GM12891 (cell line): ENCODE measurements at places on chromosomes 16 and 17.

- no peak for DNase-seq
Measured at GRCh38 chr17:3704931-3705717, 9.2 kb upstream of the P2RX5 start.

DNA sequence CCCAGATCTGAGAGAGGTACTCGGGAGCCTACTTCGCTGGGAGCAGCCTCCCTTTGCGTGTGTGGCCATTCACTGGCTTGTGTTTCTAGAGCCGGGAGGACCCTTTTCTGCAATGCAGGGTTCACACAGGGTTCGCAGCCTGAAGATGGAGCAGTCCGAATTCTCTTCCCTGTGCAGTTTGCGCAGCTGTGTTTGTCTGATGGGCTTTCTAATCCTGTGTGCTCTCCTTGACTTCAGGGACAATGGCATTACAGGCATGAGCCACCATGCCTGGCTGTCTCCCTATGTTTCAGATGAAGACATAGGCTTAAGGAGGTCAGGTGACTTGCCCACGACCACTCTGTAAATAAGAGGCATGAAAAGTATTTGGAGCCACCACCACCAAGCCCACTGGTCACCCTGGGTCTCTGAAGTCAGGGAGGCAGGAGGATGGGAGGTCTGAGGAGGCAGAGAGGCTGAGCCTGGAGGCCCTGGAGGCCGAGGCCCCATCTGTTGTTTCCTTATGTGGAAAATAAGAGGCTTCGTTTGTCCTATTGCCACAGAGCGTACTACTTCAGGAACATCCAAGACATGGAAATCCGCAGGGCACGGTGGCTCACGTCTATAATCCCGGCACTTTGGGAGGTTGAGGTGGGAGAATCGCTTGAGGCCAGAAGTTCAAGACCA, 5.0 kb upstream of the STH start:
- DNase-seq = no peak

DNA sequence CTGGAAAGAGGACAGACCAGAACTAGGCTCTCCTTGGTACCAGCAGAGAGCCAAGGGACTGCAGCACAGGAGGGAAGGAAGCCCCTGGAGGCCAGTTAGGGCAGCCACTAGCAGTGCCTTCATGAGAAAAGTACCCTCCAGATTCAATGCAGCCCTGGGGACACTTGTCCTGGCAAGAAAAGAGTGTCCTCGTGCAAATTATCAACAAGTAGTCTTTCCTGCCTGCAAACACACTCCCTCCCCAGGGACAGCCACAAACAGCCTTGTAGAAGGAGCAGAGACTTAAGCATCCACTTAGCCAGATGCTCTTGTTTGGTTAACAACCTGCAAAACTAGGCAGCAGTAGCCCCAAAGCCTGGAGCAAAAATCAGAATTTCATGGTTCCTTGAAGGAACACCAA, 24.3 kb downstream of the CENPV start:
- no peak for DNase-seq

- no peak for DNase-seq
Measured at GRCh38 chr17:15341385-15341849, at the start of gene TEKT3. Gene TEKT3, minus strand, starts transcription at chr17:15341597. Its CDS starts 10,012 bp downstream, at chr17:15331585.

- DNase-seq = no peak
Measured at GRCh38 chr16:23479138-23479537, 26.1 kb upstream of the COG7 start.

DNA sequence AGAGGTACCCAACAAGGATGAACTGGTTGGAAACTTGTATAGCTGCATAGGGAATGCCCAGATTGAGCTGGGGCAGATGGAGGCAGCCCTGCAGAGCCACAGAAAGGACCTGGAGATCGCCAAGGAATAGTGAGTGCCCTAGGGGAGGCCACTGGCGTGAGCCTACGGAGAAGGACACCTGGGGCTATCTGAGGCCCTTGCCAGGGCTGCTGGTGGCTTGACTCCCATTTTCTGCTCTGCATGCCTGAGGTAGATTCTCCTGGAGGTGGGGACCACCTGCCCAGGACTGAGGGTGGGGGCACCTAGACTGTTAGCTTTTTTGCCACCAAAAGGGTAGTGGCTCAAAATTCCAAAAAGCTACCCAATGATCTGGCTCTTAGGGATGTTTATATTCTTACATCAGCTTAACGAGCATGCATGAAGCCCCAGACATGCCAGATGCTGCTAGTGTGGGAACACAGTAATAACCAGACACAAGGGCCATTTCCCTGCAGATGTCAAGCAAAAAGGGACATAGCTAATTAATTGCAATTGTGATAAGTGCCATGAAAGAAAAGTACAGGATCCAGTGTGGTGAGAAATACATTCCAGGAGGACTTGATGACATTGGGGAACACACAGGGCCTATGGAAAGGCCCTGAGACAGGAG, 8.8 kb downstream of the ODAD4 start:
- DNase-seq = no peak

GRCh38 chr16:12057266-12057665, 80.7 kb downstream of the SNX29 start:
- DNase-seq = no peak

DNA sequence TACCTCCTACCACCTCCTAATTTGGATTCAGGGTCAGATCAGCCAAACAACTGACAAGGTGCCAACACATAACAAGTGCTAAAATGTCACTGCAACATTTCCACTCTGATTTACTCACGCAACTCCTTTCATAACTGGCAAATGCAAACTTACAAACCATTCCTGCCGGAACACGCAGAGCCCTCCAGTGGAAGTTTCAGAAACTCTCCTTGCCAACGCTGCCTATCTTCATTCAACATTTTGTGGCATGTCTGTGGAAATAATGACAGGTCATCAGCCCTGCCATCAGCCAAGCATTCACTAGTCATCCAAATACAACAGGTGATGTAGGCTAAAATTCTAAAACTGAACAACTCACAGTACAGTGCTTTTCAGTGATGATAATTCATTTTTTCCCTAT, 37.7 kb upstream of the OR3A1 start:
- DNase-seq = no peak

- no peak for DNase-seq
Measured at GRCh38 chr16:88465387-88465983, 12.4 kb downstream of the ZFPM1 start.

DNA sequence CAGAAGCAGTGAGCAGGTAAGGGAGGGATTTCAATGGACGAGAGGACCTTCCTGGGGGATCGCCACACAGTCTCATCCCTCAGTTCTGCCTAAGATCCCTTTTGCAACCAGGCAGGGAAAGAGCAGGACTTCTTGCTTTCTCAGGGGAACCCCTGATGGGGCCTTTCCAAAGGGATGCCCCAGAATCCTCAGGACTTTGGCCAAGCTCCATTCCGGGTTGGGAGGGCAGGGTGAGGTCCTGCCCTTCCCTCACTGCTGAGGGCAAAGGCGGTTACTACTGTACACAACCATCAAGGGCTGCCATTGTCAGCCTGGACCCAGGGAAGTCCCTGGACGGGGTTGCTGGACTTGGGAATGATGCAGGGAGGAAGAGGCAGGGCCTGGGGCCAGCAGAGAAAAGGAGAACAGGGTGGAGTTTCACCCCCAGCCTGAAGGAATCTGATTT, 9.7 kb downstream of the PRR29 start:
- DNase-seq = no peak

DNA sequence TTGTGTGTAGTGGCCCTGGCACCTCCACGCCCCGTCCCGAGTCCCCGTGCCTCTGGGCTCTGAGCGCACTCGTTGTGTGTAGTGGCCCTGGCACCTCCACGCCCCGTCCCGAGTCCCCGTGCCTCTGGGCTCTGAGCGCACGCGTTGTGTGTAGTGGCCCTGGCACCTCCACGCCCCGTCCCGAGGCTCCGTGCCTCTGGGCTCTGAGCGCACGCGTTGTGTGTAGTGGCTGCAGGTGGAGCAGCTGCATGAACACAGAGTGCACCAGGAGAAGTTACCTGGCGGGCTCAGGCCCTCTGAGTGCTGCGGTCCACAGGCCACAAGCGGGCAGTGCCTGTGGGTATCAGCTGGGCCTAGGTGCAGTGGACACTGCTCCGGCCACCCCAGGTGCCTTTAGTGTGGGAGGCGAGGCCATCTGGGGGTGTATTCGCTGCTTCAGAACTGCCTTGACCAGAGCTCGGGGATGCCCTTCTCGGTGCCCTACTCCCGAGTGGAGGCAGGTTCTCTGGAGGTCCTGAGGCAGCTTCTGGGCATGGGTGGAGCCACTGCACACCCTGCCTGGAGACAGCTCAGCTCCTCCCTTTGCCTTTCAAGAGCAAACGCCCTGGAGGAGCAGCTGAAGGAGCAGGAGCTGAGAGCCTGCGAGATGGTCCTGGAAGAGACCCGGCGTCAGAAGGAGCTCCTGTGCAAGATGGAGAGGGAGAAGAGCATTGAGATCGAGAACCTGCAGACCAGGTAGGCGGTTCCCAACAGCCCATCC, 17.3 kb upstream of the CAPN15 start:
- no peak for DNase-seq

GRCh38 chr17:29181226-29181625, 1.0 kb upstream of the MYO18A start:
- no peak for DNase-seq

DNA sequence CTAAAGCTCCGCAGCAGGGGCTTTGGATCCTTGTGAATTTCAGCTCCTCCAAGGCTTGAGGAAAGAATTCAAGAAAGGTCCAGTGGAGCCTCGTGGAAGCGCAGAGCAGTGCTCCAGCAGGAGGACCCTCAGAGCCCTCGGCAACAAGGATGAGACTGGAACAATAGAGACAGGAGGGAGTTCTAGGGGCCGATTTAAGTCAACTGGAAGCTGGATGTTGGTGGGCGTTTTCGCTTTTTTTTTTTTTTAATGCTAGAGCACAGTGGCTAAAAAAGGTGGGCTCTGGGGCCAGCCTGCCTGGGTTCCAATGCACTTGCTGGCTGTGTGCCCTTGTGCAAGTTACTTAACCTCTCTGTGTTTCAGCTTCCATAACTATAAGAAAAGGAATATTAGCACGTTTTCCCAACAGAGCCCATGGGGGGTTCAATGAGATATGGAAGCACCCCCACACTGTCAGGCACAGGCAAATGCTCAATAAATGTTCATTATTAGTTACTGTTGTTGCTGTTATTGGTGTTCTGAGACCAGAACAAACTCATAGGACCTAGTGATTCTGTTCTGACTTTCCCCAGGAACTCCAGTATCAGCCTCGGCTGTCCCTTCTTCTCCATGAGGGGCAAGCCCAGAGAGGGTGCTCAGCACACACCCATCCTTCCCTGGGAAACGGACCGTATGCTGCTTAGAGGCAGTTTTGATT, 5.3 kb upstream of the CBX8 start:
- no peak for DNase-seq

- DNase-seq = no peak
Measured at GRCh38 chr17:45293413-45294211, 23.2 kb downstream of the MAP3K14 start.

DNA sequence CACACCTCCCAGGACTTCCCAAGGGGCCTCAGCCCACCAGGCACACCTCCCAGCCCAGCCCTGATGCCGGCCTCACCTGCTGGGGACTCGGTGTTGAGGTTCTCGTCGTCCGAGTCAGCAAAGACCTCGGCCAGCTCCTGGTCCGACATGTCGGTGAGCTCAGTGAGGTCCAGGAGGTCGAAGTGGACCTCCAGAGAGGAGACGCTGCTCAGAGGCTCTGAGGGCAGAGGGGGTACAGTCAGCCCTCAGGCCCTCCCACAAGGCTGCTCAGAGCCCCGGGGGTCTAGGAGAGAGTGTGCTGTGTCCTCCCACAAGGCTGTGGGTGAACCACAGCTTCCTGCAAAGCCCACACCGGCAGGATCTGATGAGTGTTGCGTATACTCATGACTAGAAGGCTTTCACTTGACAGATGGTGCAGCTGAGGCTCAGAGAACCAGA, 10.5 kb downstream of the DBNDD1 start:
- peak; percentile 78 for DNase-seq

DNA sequence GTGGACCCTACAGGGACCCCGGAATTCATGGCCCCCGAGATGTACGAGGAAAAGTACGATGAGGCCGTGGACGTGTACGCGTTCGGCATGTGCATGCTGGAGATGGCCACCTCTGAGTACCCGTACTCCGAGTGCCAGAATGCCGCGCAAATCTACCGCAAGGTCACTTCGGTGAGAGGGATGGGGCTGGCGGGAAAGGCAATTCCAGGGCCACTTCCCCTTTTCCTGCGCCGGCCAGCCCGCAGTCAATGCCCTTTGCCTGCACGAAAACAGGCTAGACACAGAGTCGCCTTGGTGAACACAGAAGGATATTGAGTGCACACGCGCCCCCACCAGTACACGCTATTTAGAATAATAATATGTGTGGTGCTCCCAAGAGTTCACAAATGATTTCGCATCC, 4.0 kb downstream of the WNK4 start:
- no peak for DNase-seq

GRCh38 chr17:50353600-50354195, 7.8 kb downstream of the XYLT2 start:
- no peak for DNase-seq

DNA sequence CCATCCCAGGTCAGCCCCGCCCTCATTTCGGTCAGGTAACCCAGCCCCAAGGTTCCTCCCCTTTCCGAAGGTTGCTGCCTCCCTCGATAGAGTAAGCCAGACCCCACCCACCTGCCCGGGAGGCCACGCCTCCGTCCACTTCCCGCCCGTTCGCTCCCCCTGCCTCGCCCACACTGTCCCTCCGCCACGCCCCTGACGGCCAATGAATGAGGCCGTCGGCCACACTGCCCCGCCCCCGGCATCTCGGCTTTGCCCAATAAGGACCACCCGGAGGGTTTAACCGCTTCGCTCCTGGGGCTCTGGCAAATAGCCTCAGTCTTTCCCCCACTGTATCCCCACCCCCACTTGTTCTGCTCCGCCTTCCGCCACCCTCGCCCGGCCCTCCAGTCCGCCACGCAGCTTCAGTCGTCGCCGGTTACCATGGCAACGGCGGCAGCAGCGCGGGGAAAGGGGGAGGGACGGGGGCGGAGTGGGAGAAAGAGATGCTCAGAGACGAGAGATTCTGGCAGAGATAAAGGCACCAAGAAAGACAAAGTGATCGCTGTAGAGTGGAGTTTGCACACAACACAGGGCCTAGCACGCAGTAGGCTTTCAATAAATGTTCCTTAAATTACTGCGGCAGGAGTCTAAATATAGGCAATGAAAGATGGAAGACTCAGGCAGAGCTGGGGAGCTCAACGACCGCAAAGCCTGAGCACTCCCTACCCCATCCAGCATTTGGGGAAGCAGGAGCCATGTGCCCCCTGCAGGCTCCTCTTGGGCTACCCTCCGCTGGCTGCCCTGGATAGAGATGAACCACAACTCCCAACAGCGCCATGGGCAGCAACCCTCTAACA, 5.1 kb downstream of the DLG4 start:
- peak; percentile 96 for DNase-seq

GRCh38 chr16:23863511-23864422, 28.0 kb downstream of the PRKCB start:
- no peak for DNase-seq

GRCh38 chr16:66359811-66360608, 6.5 kb upstream of the CDH5 start:
- DNase-seq = no peak

DNA sequence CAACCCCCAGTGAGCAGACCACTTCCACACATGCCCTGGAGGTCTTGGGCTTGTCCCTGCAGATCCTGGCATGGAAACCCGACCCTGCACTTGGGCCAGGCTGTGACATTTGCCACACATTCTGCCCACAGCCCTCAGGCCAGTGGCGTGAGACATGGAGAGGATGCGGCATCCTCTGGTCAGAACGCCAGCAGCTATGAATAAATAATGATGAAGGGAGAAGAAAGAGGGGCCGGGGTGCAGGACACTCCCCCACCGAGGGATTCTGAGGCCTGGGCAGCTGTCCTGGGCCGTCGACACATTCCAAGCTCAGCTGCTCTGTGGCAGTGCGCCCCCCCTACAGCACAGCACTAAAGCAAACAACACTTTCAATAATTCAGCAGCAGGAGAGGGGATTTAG, 148.8 kb downstream of the ENGASE start:
- DNase-seq = no peak

- DNase-seq = no peak
Measured at GRCh38 chr17:55117164-55117563, 147.6 kb upstream of the HLF start.
